ENCODE measurements at places on chromosomes 5 and 9. TPM values are rescaled to one million over a fixed set of nuclear protein-coding genes. Genes with fewer than 3 reads are reported as not detected.

The CDKN2A gene
- total RNA-seq, result 4.4 TPM

DNA sequence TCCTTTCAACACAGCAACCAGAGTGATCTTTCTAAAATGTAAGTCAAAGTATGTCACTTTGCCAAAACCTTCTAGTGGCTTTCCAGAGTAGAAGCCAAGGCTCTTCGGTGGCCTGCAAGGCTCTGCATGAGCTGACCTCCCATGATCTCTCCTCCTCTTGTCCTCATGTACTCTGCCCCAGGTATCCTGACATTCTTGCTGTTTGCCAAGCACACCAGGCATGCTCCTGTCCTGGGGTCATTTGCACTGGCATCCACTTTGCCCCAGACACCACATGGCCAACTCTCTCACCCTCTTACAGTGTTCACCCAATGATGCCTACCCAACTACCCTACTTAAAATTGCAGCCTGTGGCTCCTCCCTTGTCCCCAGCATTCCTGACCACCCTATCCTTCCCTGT lies 86.3 kb downstream of the ZNF618 start:
- H3K4me1 ChIP-seq, result no peaks in the 10 kb centered on the region
- no peak overlapping the region for H3K4me3 ChIP-seq
- no peak overlapping the region for H3K27ac ChIP-seq
- no peaks in the 10 kb centered on the region for H3K36me3 ChIP-seq

The MTAP gene
- total RNA-seq, result 39.1 TPM

- H3K27me3 ChIP-seq, result no peaks in the 10 kb centered on the region
- H3K4me1 ChIP-seq, result no peaks in the 10 kb centered on the region
- no peak for DNase-seq
- no peak overlapping the region for H3K4me3 ChIP-seq
Measured at GRCh38 chr9:32823101-32823500, 39.8 kb downstream of the TMEM215 start.

GRCh38 chr9:16925426-16925825 lies 55.0 kb upstream of the BNC2 start:
- no peaks in the 10 kb centered on the region for H3K27me3 ChIP-seq
- no peak overlapping the region for H3K27ac ChIP-seq
- DNase-seq, result no peak
- no peak overlapping the region for H3K4me3 ChIP-seq
- no peaks in the 10 kb centered on the region for H3K4me1 ChIP-seq
- H3K36me3 ChIP-seq, result no peaks in the 10 kb centered on the region

GRCh38 chr5:64615895-64616294 lies 74.4 kb upstream of the SHISAL2B start:
- no peaks in the 10 kb centered on the region for H3K4me1 ChIP-seq
- no peaks in the 10 kb centered on the region for H3K27me3 ChIP-seq
- no peak overlapping the region for H3K27ac ChIP-seq
- H3K4me3 ChIP-seq, result no peak overlapping the region

The ZFP2 gene
- 0.69 TPM for total RNA-seq
